ENCODE measurements at places on chromosomes 7 and 10.

DNA sequence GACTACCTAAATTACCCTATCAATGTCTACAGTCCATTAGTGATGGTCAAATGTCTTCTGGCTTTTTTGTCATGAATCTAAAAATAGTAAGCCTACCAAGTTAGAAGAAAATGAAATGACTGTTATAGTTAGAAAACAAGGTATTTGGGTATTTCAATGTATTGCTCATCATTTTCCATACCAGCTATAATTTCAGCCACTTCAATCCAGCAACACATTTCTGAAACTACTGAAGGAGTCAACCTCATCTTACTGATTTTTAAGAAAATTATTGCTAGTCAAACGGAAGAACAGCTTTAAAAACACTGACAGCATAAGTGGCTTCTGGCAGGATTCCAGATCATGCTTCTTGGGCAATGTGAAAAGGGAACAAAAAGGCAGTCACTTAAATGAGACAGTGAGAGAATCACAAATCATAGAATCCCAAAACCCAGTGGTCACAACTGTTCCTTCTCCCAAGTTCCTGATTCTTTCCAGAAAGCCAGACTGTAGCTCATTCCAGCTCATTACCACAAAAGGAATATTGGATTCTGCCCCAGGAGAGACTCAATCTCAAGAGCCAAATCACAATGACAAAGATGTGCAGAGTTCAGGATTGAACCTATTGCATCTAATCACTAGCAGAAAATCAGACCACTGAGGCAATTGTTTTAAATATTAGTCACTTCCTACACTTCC, 61.2 kb upstream of the LRRN3 start:
- peak; percentile 44 for DNase-seq

DNA sequence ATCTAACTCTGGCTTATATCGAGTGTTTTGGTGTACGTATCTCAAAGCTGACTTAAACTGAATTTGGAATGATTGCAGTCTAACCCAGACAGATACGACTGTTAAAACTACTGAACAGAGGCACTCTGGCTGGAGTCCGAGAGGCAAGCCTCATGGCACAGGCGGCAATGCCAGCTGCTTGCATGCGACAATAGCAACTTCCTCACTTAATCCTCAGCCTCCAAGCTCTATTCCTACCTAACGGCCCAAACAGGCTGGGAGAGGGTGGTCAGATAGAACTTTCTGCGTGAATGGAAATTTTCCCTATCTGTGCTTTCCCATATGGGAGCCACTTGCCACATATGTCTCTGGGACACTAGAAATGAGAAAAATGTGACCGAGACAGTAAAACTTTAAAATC, 292.0 kb upstream of the KLF6 start:
- DNase-seq, result no peak

GRCh38 chr7:37526623-37527022, 78.0 kb upstream of the ELMO1 start:
- no peak for DNase-seq

- no peak for DNase-seq
These were observed 982.4 kb upstream of the LRRTM3 start for GRCh38 chr10:65943451-65943850.

- peak; percentile 12 for DNase-seq
These were observed 123.8 kb downstream of the IPMK start for GRCh38 chr10:58143944-58144343.

DNA sequence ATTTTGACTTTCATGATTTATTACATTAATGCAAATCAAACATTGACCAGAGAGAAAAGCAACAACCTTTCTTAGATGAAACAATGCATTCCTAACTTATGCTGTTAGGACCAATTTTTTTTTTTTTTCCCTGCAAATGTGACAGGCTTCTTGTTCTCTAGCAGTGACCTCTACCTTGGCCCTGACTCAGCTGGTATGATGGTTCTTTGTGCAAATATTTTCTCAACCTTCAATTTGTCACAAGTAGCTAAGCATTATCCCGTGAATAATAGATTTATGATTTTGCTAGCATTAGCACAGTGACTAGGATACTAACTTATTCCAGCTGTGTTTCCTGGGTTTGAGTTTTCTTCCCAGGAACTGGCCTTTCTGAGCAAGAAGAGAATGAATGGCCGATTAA, 64.9 kb downstream of the PPP1R9A start:
- peak; percentile 50 for DNase-seq

DNA sequence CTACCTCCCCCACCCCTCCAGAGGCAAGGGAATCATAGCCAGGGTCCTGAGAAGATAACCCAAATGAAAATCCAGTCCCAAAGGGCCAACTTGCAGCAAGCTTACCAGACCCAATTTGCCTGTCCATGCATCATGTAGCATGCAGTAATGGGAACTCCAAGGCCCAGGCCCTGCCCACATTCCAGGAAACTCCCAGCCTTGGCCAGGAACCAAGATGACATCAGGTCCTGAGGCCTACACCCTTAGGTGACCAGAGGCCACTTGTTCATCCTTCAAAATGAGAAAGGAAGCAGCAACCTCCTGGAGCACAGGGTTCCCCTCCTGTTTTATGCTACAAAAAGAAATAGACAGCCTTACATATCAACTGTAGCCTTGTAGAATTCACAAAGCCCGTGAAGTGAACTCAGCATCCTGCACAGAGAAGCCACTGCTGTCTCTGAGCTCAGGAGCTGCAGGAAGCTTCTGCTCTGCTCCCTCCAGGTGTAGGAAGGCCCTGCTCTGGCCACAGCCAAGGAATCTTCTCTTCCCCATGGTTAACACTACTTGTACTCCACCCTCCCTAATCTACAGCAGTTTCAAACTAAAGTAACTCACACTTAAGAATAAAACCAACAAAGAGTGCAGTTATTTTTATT, 30.3 kb upstream of the GRB10 start:
- DNase-seq, result peak; percentile 72

GRCh38 chr7:105011831-105012502, 2.0 kb upstream of the KMT2E start:
- no peak for DNase-seq

DNA sequence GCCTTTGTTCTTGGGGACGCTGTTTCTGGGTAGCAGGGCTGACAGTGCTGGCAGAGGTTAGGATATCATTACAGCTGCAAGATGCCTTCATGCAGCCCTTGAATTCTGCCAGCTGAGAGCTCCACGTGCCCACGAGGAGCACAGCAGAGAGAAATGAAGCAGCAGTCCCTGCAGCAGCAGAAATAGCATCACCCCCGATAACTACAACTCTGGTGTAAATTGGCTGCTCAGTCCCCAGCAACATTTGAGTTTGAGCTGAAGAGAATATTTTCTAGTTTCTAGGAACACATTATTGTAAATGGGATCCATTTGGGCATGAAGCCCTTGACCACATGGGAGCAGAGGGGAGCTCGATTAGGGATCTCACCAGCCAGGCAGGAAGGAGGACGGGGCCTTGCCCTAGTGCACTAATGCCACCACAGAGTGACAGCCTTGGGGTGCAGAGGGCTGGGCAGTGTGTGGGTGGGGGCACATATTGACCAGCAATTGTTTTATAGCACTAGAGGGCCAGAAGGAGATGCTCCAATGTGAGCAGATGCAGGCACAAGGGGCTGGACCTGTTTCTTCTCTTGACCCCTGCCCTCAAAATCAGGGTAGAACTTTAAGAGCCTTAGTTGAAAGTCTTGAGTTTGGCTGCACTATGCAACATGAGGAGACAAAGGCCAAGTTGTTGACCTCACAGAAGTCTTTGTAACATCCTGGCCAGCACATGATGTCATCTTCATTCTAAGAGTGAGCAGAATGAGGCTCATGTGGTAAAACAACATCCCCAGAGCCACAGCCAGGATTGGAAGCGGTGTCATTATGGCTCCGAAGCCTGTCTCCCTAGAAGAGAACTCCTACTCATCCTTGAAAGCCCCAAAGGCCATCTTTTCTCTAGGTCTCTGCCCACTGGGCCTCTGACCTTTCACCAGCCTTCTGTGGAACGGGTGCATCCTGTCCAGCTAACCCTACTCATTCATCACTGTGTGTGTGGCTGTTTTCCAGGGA, 52.6 kb downstream of the ADCY1 start:
- DNase-seq, result peak; percentile 2

DNA sequence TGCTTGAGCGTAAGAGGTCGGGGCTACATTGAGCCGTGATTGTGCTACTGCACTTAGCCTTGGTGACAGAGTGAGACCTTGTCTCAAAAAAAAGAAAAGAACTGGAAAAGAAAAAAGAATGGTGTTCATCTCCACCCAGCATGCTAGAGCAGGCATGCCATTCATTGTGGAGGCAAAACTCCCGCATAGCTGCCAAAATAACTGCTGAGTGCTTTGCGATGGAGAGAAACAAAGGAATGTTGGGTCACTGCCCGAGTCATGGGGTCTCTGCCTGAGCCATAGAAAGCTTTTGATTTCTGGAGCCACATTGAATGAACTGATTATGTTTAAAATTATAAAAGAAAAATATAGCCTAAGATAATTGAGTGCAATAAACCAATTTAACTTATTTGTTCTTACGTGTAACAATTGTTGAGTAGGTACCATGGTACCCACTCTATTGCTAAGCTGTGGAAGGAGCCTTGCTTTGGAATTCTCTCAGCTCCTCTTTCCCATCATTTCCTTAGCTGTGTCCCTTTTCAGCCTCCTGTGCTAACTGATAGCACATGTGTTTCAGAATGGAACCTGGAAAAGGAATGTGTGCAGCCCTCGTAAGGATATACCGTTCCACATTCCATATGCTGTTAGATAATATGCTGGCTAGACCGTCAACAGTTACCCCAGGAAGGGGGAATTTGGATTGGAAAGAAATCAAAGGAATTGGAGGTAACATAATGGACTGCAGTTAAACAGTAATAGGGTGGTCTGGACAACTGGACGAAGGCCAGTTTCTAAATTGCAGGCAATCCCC, 99.0 kb downstream of the KIAA1217 start:
- DNase-seq, result no peak

Data from LHCN-M2 (cell line).